ENCODE measurements at places on chromosomes 3 and 15.

- no peak for DNase-seq
Observed at GRCh38 chr3:180979961-180980360, 9.6 kb downstream of the DNAJC19 start.

DNA sequence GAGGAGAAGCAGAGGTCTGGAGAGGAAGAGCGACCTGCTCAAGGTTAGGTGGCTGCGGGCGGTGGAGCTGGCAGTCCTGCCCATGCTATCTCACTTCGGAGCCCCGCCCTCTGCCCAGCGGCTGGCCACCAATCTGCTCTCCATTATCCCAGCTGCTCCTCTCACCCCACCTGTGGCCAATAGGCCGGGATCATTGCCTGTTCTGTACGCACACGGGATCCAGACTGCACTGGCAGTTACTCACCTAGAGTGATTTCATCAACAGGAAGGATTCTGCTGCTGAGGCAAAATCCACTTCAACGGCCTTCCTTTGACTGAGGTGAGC lies 100.6 kb downstream of the TLE3 start:
- DNase-seq: no peak

- DNase-seq: no peak
Observed at GRCh38 chr15:94135486-94136147, 95.7 kb upstream of the MCTP2 start.

GRCh38 chr3:134877788-134878187 lies 82.7 kb downstream of the EPHB1 start:
- no peak for DNase-seq

- no peak for DNase-seq
Observed at GRCh38 chr3:8482960-8483665, 18.5 kb upstream of the LMCD1 start.

Measured in stimulated activated CD8-positive, alpha-beta memory T cell treated with anti-CD3 and anti-CD28 coated beads, Interleukin-7, amount 100 ng/mL, for 1 hour (primary cell).